ENCODE measurements at places on chromosomes 5 and 9.
A peak's percentile ranks its signal among the peaks of the same experiment; 100 is the strongest.

DNA sequence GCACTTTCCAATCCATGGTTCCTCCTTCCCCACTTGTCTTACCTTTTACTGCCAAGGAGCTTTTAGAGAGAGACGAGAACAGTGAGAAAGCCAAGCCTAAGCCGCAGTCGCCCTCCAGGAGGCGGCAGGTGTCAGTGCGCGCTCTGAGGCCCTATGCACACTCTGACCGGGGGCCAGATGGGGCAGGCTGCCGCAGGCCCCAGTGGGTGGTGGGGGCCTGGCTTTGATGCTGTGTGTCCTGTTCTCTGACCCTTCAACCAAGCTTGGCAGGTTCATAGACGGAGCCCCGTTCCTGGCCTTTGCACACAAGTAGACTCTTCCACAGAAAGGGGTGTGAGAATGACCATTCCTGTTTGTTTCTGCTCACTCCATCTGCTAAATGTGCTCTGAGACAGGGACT is 77.3 kb downstream of the WNK2 start:
- no peaks in the 10 kb centered on the region for H3K27me3 ChIP-seq
- no peaks in the 10 kb centered on the region for H3K36me3 ChIP-seq
- H3K4me3 ChIP-seq, result no peak overlapping the region
- no peak for DNase-seq

GRCh38 chr5:12947379-12947778 is 997.1 kb downstream of the DNAH5 start:
- DNase-seq, result no peak
- no peaks in the 10 kb centered on the region for H3K27me3 ChIP-seq
- no peak overlapping the region for H3K4me3 ChIP-seq
- H3K36me3 ChIP-seq, result no peaks in the 10 kb centered on the region
- no peak overlapping the region for H3K27ac ChIP-seq
- H3K4me1 ChIP-seq, result no peaks in the 10 kb centered on the region

- no peaks in the 10 kb centered on the region for H3K4me1 ChIP-seq
- no peak overlapping the region for H3K27ac ChIP-seq
- H3K27me3 ChIP-seq, result no peaks in the 10 kb centered on the region
- no peak for DNase-seq
- H3K36me3 ChIP-seq, result no peaks in the 10 kb centered on the region
- H3K4me3 ChIP-seq, result no peak overlapping the region
Observed at GRCh38 chr9:113770396-113770795, 105.7 kb upstream of the ZNF618 start.

- no peaks in the 10 kb centered on the region for H3K36me3 ChIP-seq
- no peak for DNase-seq
- no peak overlapping the region for H3K27ac ChIP-seq
- no peaks in the 10 kb centered on the region for H3K27me3 ChIP-seq
- no peak overlapping the region for H3K4me3 ChIP-seq
Observed at GRCh38 chr5:169971780-169972179, 8.5 kb downstream of the INSYN2B start.

GRCh38 chr9:128701227-128701854 is 962 bp upstream of the PKN3 start:
- H3K4me1 ChIP-seq, result peaks cover 9% of the 10 kb centered on the region
- no peak overlapping the region for H3K27ac ChIP-seq
- no peak for DNase-seq
- H3K27me3 ChIP-seq, result no peaks in the 10 kb centered on the region
- H3K36me3 ChIP-seq, result peaks cover 8% of the 10 kb centered on the region

GRCh38 chr5:109944461-109944860 is 254.7 kb downstream of the MAN2A1 start:
- peak; percentile 30 for DNase-seq
- no peaks in the 10 kb centered on the region for H3K27me3 ChIP-seq
- no peaks in the 10 kb centered on the region for H3K36me3 ChIP-seq
- H3K4me3 ChIP-seq, result no peak overlapping the region

- DNase-seq, result no peak
- H3K27me3 ChIP-seq, result no peaks in the 10 kb centered on the region
- H3K27ac ChIP-seq, result no peak overlapping the region
- no peaks in the 10 kb centered on the region for H3K36me3 ChIP-seq
- peaks cover 15% of the 10 kb centered on the region for H3K4me1 ChIP-seq
Observed at GRCh38 chr9:129958796-129959195, 84.2 kb downstream of the FNBP1 start.

- H3K4me1 ChIP-seq, result no peaks in the 10 kb centered on the region
- no peak overlapping the region for H3K4me3 ChIP-seq
- H3K27me3 ChIP-seq, result no peaks in the 10 kb centered on the region
- DNase-seq, result peak; percentile 76
- H3K36me3 ChIP-seq, result no peaks in the 10 kb centered on the region
- no peak overlapping the region for H3K27ac ChIP-seq
Observed at GRCh38 chr5:58094031-58094430, 365.9 kb downstream of the PLK2 start.

- H3K27ac ChIP-seq, result no peak overlapping the region
- H3K36me3 ChIP-seq, result no peaks in the 10 kb centered on the region
- no peak for DNase-seq
- H3K27me3 ChIP-seq, result no peaks in the 10 kb centered on the region
- no peak overlapping the region for H3K4me3 ChIP-seq
- no peaks in the 10 kb centered on the region for H3K4me1 ChIP-seq
Observed at GRCh38 chr9:100357501-100357900, 4.8 kb upstream of the TEX10 start.

GRCh38 chr5:157744051-157745011 is 819 bp downstream of the LSM11 start:
- peak; percentile 16 for DNase-seq
- H3K36me3 ChIP-seq, result no peaks in the 10 kb centered on the region
- no peaks in the 10 kb centered on the region for H3K4me1 ChIP-seq
- H3K27me3 ChIP-seq, result no peaks in the 10 kb centered on the region
- no peak overlapping the region for H3K27ac ChIP-seq

DNA sequence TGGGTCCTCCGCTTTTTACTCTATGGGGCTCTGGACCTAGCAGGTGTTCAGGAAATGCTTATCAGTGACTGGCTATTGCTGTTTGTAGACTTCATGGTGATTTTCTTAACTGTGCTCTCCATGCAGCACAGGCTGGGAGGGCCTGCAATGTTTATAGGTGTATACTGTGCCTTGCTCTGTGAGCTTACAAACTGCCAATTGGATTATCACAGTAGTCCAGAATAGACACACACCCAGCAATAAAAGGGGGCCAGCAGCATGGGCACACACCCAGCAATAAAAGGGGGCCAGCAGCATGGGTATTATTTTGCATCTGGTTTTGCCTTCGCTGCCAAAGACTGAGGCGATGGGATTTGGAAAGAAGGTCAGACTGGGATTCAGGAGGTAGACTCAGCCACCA is 100.0 kb downstream of the CRB2 start:
- H3K4me1 ChIP-seq, result no peaks in the 10 kb centered on the region

- no peak overlapping the region for H3K27ac ChIP-seq
- DNase-seq, result no peak
- no peaks in the 10 kb centered on the region for H3K36me3 ChIP-seq
Observed at GRCh38 chr5:77633207-77633675, 5.3 kb downstream of the OTP start.

DNA sequence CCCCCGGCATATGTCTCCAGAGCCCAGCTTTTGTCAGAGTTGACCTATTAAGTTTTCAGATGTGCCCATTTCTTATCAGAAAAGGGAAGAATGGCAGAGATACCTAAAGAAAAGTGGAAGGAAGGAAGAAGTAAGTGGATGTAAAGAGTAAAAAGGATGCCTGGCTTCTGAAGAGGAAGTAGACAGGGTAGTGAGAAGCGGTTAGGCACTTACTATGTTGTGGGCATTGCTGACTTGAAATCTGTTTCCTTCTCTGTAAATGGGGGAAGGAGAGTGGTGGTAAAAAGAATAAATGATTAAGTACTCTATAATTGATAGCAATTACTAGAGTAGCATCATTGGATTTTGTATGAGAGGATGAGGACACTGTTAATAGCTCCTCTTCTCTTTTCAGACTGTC is 9.9 kb downstream of the ANP32B start:
- DNase-seq, result no peak
- H3K4me3 ChIP-seq, result no peak overlapping the region
- H3K36me3 ChIP-seq, result peaks cover 14% of the 10 kb centered on the region
- peaks cover 8% of the 10 kb centered on the region for H3K4me1 ChIP-seq
- H3K27me3 ChIP-seq, result no peaks in the 10 kb centered on the region
- H3K27ac ChIP-seq, result no peak overlapping the region

DNA sequence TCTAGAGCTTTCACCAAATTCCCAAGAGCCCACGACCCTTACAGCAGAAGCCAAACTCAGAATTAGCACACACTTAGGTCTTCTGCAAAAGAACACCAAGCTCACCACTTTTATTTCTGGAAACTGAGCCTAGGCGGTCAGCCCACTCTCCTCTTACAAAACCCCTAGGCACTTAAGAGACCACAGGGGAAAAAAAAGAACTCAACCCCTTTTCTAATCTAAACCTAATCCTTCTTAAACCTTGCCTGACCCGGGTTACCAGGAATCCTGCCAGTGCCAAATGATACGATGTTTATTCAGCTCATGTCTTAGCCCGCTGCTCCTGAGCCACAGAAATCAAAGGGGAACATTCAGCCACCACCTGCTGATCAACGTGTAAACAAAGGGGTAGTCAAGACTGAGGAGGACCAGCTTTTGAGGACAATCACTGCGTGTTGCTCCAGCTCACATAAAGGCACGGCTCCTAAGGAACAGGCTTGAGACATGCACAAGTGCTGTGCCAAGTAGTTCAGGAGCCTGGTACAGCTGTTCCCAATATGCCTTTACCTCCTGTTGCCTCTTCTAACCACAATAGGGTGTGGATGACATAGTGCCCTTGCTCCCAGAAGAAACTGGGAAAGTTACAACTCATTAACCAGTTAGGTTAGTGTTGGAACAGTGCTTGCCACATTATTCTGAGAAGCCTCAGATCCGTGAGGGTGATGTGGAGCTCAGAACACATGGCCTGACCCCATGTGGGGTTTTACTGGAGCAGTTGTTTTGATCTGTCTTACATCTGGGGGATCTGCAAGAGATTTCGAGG is 49.3 kb downstream of the ZFAND5 start:
- no peaks in the 10 kb centered on the region for H3K27me3 ChIP-seq
- no peaks in the 10 kb centered on the region for H3K4me1 ChIP-seq
- no peak overlapping the region for H3K27ac ChIP-seq
- H3K36me3 ChIP-seq, result no peaks in the 10 kb centered on the region

- H3K36me3 ChIP-seq, result no peaks in the 10 kb centered on the region
- H3K4me3 ChIP-seq, result no peak overlapping the region
- DNase-seq, result no peak
- H3K27ac ChIP-seq, result no peak overlapping the region
Observed at GRCh38 chr5:10927608-10928007, 166.6 kb upstream of the DAP start.

GRCh38 chr9:10899509-10899908 is 286.7 kb upstream of the PTPRD start:
- DNase-seq, result no peak
- H3K27ac ChIP-seq, result no peak overlapping the region
- H3K4me3 ChIP-seq, result no peak overlapping the region
- H3K4me1 ChIP-seq, result no peaks in the 10 kb centered on the region

DNA sequence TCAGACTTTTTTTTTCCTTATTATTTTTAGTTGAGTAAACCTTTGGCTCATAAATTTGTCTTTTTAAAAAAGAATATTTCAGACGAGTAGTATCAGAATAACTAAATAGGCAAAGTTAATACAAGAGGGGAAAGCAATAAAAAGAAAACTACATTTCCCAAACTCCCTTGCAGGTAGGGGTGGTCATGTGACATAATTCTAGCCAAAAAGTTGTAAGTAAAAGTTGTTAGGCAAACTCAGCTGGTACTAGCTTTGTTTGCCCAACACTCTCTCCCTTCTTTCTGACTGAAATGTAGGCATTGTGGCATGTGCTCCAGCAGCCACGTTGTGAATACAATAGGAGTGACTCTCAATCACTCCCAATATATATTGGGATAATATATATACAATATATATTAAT is 20.9 kb downstream of the GIN1 start:
- H3K36me3 ChIP-seq, result peaks cover 3% of the 10 kb centered on the region
- H3K27me3 ChIP-seq, result no peaks in the 10 kb centered on the region
- H3K4me1 ChIP-seq, result no peaks in the 10 kb centered on the region
- no peak overlapping the region for H3K27ac ChIP-seq

DNA sequence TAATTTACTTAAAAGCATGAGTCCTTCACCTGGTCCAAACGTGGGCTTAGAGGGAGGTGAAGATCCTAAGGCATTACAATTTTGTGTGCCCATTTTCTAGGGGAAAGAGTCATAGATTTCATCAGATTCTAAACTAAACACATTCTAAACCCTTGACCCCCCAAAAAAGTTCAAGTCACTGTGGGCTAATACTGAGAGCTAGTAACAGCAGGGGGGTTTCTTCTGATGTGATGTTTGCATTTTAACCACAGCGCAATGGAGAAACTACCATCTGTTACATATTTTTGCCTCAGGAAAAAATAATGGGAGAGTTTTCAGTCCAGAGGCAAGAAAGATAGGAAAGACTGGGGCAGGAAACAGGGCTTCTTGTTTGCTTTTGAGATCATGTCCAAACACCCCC is 110.8 kb upstream of the SLC1A3 start:
- H3K4me3 ChIP-seq, result no peak overlapping the region
- H3K27ac ChIP-seq, result no peak overlapping the region
- DNase-seq, result no peak

- H3K36me3 ChIP-seq, result no peaks in the 10 kb centered on the region
- DNase-seq, result no peak
- no peak overlapping the region for H3K27ac ChIP-seq
- peaks cover 4% of the 10 kb centered on the region for H3K4me1 ChIP-seq
- no peak overlapping the region for H3K4me3 ChIP-seq
Observed at GRCh38 chr9:77982581-77983319, 48.9 kb downstream of the GNAQ start.

DNA sequence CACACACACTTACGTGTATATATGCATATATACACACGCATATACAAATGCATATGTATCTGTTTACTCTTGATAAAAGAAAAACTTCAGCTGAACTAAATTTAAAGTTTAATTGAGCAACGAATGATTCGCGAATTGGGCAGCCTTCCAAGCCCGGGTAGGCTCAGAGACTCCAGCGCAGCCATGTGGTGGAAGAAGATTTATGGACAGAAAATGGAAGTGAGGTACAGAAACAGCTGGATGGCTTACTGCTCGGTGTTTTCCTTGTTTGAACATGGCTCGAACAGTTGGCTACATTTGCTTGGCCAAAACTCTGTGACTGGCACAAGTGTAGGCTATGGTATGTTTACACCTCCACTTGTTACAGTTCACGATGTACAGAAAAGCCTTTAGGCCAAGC is 239.3 kb upstream of the PRDM9 start:
- no peaks in the 10 kb centered on the region for H3K4me1 ChIP-seq
- H3K27me3 ChIP-seq, result no peaks in the 10 kb centered on the region

GRCh38 chr9:68493958-68494577 is 46.6 kb downstream of the TMEM252 start:
- H3K36me3 ChIP-seq, result no peaks in the 10 kb centered on the region
- H3K27ac ChIP-seq, result peak overlapping the region; percentile 59
- peak; percentile 15 for DNase-seq
- peaks cover 8% of the 10 kb centered on the region for H3K4me1 ChIP-seq

DNA sequence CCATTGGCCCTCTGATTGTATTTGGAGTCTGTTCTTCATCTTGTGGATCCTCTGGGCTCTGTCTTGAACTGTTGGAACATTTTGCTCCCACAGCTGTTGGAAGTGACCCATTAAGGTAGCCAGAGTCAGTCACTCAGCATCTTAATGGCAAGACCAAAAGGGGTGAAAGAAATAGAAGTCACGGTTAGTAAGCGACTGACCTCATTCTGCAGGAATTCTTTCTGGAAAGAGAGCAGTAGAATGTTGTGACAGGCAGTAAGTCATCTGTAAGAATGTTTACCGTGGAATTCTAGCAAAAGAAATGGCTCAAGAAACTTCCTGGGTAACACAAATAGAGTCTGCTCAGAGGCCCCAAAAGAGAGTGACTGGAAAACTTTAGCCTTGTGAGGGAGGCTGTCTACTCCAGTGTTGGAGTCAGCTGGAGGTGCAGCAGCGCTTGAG is 28.6 kb upstream of the TNC start:
- H3K4me1 ChIP-seq, result peaks cover 10% of the 10 kb centered on the region
- no peaks in the 10 kb centered on the region for H3K27me3 ChIP-seq
- peak overlapping the region; percentile 88 for H3K27ac ChIP-seq
- peak; percentile 58 for DNase-seq

Measured in trophoblast cell (in vitro differentiated cells and primary cell).